NCI-H82 (cell line): ENCODE measurements at places on chromosomes 16 and 17.

- DNase-seq, result no peak
Measured at GRCh38 chr16:82203198-82203597, 33.2 kb upstream of the MPHOSPH6 start.

GRCh38 chr16:87845807-87846619 is 23.3 kb downstream of the SLC7A5 start:
- DNase-seq, result no peak

DNA sequence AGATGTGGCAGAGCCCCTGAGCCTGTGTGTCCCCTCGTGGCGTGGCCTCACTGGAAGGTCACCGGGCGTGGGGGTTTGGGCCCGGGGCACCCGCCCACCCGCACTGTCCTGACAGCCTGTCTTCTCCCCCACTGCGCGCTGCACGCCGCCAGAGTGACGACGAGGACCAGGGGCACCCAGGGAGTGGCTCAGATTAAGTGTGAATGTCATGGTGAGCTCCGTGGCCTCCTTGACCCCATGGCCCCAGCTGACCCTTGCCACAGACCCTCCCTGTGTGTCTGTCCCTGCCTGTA is 15.1 kb downstream of the PRSS27 start:
- DNase-seq, result no peak

DNA sequence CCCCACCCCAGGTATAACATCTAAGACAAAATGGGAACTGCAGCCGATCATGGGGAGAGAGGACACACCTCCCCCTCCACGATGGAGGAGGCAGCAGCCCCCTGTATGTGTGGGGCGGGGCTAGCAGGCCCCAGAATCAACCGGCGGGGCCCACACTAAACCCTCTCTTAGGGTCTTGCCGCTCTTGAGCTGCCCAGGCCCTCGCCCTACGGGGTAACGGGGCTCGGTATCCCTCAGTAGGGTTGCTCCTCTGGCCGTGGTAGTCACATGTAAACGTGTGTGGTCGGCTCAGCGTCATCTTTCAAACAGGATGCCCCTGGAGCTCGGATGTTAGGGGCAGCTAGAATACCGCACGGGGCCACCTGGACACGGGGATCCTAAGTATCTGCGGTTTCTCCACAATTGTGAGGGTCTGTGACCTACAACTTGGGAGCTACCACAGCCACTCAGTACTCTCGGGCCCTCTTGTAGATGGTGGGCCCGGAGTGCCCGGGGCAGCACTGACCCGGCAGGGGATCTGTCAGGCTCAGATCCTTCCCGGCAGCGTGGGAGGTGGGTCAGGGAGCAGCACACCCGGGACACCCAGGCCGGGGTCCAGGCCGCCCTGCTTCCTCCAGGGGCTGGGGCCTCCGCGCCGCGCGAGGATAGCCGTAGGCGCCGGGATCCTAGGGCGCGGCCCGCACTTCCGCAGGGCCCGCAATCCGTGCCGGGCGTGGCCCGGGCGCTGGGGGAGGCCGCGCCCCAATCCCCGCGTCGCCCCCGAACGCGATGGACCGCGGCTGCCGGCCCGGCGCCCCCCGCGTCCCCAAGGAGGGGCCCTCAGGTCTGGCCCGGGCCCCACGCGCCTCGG is 781 bp downstream of the ARHGDIA start:
- peak; percentile 75 for DNase-seq

GRCh38 chr17:27498615-27499309 is 42.5 kb downstream of the KSR1 start:
- DNase-seq, result no peak

GRCh38 chr16:1688807-1689560 is 10.9 kb downstream of the JPT2 start:
- no peak for DNase-seq

- peak; percentile 92 for DNase-seq
Measured at GRCh38 chr17:72863526-72864211, 228.8 kb downstream of the SLC39A11 start.

DNA sequence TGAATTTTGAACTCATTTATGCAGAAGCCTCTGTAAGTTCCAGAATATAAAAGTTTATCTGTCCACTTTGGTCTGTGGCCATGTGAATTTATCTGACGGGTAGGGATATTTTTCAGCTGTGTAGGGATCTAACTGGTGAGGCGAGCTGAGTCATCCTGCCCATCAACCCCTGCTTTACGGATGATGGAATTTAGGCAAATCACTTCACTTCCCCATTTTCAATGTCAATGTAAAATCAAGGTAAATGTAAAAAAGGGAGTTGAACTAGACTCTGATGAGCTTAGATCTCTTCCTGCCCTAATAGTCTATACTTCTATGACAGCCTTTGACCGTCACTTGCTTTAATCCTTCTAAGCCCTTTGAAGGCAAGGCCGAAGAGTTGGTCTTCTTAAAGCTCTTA is 2.6 kb downstream of the SLC16A6 start:
- DNase-seq, result peak; percentile 61

- no peak for DNase-seq
Measured at GRCh38 chr17:35433075-35433894, 985 bp upstream of the SLFN12 start.

DNA sequence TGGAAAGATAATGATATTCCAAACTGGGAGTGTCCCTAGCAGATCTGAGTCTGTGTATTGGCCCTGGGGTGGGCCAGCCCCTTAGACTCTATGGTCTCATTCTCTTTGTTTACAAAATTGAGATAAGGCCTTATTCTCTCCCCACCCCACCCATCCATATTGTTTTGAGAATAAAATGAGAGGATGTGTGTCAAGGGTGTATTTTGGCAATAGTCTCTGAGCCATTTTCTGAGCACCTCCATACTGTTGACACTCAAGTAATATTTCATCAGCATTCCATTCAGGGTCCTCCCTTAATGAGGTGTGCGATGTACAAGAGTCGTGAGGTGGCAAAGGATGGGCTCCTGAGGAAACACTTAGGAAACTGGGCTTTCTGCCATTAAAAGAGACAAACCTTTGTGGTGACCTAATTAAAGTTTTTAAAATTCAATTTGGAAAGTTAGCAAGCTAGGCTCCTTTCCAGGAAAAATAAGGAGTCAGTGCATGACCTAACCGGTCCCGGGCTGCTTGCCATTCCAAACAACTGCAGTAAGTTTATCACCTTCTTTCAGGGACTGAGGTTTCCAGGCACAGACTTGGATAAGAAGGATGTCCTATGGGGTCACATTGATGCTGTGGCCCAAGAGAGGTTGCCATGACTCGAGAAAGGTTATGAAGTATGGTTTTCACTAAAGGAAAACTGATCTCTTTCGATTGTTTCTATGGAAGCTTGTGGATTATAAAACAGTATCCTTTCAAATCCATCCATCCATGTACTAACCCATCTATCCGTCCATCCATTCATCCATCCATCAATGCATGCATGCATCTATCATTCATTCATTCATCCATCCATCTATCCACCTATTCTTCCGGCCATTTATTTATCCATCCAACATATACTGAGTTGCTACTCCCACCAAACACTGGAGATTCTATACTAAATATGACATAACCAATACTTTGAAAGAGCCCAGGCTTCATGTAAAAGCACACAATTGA is 443.3 kb downstream of the UTP18 start:
- DNase-seq, result no peak

DNA sequence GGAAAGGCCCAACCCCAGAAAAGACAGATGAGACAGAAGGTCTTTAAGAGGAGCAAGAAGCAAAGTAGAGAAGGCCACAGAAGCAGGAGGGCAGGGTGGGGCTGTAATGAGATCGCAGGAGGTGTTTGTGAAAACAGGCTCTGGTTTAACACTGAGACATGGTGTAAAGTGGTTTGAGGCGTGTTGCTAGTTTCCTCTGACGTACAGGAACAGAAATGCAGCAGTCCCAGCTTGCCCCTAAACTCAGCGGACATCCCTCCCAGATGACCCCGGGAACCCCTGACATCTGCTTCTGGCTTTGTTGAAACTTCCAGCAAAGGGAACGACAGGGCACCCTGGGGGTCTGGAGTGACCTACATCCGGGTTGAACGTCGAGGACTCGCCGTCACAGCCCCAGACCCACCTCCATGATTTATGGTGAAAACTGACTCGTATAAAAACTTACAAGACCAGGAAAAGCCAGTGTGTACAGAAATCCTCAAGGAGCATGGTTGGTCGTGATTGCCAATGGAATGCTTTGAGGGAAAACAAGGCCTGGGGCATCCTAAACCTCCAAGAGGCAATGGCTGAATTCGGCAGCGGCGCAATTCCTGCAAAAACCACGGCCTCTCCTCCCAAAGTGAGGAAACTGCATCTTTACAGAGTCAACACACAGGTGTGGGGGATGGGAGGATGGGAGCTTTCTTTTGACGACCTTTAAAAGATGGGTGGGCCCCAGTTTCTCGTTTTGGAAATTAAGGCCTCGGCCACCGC is 25.8 kb downstream of the LITAF start:
- DNase-seq, result no peak

DNA sequence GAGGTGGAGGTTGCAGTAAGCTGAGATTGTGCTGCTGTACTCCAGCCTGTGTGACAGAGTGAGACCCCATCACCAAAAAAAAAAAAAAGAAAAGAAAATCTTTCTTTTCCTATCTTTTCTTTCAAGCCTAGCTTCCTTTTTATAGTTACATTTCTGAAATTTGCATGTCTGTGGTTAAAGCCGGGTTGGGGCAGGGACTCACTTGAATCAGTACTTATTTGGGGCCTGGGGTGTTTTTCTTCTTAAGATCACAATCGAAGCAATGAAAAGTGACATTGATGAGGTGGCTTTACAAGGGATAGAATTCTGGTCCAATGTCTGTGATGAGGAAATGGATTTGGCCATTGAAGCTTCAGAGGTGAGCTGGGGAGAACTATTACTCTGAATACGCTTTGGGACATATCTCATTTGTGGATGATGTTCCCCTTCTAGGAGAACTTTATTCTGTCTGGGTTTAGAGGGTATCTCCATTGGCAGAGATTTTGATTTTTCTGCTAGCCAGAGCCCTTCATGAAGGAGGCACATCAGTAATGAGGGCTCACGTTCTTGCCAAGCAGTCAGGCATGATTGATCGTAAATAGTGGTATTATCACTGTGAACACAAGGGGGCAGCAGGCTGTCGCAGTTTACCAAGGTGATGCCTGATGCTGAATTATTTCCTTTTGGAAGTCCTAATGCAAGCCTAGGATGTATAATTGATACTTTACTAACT is 14.3 kb downstream of the KPNB1 start:
- DNase-seq, result peak; percentile 83

GRCh38 chr17:63358956-63359355 is 87.2 kb downstream of the CYB561 start:
- peak; percentile 18 for DNase-seq

GRCh38 chr16:67040166-67040565 is 11.2 kb downstream of the CBFB start:
- DNase-seq, result no peak

DNA sequence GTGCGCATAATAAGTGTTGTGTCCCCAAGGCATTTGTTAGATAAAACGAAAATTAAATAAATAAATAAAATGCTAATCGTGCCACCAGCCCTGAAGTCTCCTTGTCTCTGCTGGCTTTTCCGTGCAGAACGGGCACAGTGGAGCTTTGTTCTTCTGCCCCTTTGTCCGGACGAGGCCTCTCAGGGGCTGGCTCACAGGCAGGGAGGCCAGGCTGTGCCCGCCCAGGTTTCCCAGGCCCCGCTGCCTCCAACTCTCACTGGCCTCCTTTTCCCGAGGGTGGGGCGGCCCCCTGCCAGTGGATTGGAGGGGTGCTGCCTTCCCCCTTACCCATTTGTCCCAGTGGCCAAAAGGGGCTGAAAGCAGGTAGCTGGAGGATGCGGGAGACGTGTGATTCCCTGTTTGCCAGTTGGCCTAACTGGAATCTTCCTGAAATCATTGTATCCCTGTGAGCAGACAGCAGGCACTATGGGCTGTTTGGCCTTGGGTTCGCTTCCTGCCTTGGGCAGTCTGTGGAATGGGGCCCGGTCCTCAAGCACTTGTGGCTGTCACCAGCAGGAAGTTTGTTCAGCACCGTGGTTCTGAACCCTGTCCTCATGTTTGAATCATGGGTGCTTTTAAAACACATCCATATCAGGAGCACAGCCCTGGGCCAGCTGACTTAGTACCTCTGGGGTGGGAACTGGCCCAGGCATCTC is 64.4 kb downstream of the KSR1 start:
- peak; percentile 39 for DNase-seq

DNA sequence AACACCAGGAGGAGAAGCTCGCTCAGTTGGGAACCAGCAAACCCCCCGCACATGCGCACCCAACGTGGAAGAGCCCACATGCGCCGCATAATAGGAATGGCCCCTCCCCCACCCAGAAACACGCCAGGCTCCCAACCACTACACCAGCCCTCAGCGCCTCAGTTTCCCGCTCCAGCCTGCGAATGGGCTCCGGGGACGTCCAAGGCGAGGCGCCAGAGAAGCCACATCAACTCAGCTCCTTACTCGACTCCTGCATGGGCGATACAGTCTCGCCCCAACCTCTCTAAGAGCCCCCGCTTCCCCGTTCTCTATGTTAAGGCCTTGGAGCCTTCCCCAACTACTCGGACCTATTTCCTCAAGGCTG is 504 bp downstream of the SRSF1 start:
- DNase-seq, result peak; percentile 94

- DNase-seq, result no peak
Measured at GRCh38 chr16:74580833-74581232, 26.1 kb downstream of the GLG1 start.

DNA sequence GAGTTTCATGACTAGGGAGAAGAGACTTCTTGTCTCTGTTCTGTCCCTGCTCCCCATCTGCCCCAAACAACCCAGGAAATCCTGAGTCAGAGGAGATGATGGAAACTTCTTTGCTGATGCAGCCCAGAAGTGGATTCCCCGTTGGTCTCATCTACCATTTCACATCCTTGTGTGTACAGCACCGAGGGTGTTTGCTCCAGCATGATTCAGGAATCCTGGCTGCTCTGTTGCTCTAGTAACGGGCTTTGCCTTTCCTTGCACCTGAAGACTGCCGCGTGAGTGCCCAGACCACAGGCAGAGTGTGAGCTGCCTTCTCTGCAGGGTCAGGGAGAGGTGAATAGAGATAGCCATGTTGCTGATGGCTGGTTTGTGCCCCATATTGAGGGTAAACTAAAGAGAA is 408.4 kb downstream of the CPPED1 start:
- no peak for DNase-seq

GRCh38 chr17:68972119-68972704 is 17.0 kb upstream of the ABCA8 start:
- peak; percentile 58 for DNase-seq

GRCh38 chr16:71895679-71896365 is 491 bp downstream of the IST1 start:
- peak; percentile 32 for DNase-seq

GRCh38 chr17:36057911-36058310 is 6.2 kb upstream of the CCL18 start:
- DNase-seq, result no peak

GRCh38 chr17:1714980-1715802 is 5.0 kb upstream of the TLCD2 start:
- peak; percentile 61 for DNase-seq

- no peak for DNase-seq
Measured at GRCh38 chr16:20928774-20929411, 28.3 kb downstream of the LYRM1 start.
